ENCODE measurements at places on chromosomes 13 and 19.

GRCh38 chr19:16899566-16900075, 10.8 kb downstream of the F2RL3 start:
- DNase-seq = no peak

GRCh38 chr13:37681281-37682032, 82.9 kb upstream of the POSTN start:
- DNase-seq = no peak

DNA sequence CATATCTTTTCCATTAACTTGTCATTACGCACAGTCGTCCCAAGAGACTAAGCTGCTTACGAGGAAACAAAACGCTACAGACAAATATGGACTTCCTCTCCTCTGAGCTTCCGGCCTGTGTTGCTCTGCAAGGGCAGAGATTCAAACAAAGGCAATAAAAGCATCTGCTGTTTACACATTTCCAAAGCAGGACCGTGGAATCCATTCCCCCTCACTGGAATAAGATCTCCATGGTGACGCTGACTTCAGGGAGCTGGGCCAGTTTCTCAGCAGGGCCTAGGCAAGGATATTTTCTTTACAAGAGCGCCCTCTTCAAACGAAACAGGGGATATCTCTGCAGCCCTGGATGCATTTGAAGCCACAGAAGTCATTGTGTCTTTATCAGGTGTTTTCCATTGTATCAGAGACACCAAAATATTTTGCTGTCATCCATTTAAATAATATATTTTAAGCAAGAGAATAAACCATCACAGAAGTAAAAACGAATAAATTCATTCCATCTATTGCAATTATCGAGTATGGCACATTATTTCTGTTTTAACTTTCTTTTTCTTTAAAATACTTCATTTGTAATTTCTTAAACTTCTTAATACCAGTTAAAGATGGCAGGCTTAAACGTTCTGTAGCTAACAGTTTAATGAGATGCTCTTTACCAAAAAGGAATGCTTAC, 177.5 kb downstream of the DCLK1 start:
- DNase-seq = peak; percentile 88

DNA sequence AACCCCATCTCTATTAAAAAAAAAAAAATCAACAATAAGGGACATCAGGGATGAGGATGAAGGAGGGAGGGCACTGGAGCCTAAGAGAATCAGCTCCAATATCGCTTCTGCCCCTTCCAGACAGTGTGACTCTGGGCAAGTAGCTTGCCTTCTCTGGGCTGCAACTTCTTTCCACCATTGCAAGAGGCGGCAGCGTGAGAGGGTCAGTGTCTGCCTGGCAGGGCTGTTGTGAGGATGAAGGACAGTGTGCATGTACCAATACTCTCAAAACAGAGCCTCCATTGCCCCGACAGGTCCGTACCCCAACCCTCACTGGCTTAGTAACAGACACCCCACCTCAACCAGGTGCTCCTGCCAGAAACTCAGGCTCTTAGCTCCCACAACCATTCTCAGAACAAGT, 15.3 kb upstream of the LENG8 start:
- no peak for DNase-seq

DNA sequence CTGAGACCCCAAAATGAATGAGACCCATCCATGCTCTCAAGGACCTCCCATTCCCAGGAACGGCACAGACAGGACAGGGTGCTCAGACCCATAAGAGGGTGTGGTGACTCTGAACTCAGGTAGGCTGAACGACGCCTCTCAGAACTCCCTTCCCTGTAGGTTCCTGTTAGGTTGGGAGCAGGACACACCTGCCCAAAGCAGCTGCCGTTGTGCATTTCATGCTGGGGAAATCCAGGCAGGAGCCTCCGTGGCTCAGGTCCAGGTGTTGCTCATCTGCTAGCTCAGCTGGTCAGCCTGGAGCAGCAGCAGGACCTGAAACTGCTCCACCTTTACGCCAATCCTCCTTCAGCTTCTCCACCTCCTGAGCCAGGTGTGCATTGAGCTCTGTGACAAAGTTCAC, 19.1 kb upstream of the TEX101 start:
- no peak for DNase-seq

GRCh38 chr13:25354377-25354776, 17.4 kb upstream of the ATP8A2 start:
- DNase-seq = no peak

- no peak for DNase-seq
Observed at GRCh38 chr13:79226250-79226649, 179.8 kb downstream of the RBM26 start.

DNA sequence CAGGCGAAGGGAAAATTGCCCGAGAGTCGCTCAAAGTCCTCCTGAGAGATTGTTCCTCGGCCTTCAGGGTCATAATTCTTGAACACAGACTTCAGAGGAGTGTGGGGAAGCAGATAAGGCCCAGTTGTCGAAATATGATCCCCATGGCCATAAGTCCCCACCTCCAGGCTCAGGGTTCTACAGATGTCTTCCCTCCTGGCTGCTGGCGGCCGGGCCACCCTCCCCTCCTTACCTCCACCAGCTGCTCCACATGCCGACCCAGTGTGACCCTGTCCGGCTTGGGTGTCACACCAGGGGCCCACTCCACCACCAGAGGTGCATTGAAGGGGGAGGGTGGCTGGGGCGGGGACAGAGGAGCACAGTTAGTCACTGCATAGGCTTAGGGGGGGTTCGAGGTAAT, 10.1 kb downstream of the FAM98C start:
- DNase-seq = no peak

DNA sequence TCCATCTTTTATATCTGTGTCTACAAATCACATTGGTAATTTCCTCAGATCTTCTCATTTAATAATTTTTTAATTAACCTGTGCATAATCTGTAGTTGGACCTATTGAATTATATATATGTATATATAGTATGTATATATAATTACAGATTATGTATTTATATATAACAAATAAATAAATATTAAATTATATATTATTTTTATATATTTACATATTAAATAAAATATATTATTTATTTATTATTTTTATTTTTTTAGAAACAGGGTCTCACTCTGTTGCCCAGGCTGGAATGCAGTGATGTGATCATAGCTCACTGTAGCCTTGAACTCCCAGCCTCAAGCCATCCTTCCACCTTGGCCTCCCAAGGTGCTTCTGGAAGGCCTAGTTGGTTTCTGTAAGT, 197.9 kb downstream of the FGF9 start:
- DNase-seq = no peak

GRCh38 chr13:109010912-109011311, 381.5 kb downstream of the MYO16 start:
- DNase-seq = no peak

GRCh38 chr13:99923877-99924582, 47.5 kb downstream of the ZIC5 start:
- DNase-seq = no peak

GRCh38 chr19:3140667-3141038, 4.8 kb downstream of the GNA15 start:
- no peak for DNase-seq

- no peak for DNase-seq
Observed at GRCh38 chr13:99955107-99955746, 16.3 kb downstream of the ZIC5 start.

DNA sequence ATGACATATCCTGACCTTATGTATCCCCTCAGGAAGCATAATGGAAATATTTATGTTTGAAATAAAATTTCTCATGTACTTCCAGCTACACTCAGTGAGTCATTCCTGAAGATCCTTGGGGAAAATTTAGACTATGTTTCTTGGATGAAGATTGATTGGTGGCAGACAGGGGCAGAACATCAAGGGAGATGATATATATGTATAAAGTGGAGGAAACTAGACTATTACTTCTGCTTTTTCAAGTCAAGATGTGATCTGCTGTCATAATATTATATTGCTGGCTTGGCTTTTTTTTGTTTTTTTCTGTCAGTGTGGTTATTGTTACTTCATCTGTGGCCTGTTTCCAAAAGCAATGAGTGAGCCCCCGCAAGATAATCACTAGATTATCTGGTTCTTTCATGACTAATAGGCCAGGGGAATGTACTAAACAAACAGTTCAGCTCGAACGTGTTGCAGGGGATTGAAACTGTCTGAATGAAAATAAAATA, 87.2 kb upstream of the TNFSF11 start:
- no peak for DNase-seq

DNA sequence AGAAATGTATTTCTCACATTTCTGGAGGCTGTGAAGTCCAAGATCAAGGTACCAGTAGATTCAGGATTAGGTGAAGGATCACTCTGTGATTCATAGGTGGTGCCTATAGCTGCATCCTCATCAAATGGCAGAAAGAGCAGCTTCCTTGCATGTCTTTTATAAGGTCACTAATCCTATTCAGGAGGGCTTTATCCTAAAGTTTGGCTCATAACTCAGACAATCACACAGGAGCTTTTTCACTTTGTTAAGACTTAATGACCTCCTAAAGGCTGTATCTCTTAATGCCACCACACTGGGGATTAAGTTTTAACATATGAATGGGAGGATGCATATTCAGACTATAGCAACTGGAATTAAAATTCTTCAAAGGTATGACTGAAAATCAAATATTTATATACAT, 861.1 kb downstream of the DACH1 start:
- DNase-seq = no peak

- no peak for DNase-seq
Observed at GRCh38 chr13:80599765-80600164, 258.8 kb upstream of the SPRY2 start.

DNA sequence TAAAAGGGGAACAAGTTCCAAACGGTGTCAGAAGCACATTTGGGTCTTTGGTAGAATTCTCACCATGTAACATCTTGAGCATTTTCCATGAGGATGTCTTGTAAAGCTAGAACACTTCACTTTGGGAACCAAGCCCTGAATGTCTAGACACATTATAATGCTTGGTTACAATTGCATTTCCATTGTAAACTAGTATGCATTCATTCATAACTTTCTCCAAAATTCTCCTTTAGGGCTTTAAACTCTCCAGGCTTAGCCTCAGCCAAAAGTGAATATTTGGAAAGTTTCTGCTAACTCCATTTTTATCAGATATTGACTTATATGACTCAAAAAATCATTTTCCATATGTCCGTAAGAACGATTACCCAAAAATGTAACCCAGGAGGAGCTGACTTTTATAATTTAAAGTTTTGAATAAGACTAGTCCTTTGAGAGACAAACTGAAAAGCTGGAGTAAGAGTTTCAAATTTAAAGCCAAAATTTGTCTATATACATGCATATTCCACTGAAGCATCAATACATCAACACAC, 1170.4 kb downstream of the EFNB2 start:
- DNase-seq = no peak

DNA sequence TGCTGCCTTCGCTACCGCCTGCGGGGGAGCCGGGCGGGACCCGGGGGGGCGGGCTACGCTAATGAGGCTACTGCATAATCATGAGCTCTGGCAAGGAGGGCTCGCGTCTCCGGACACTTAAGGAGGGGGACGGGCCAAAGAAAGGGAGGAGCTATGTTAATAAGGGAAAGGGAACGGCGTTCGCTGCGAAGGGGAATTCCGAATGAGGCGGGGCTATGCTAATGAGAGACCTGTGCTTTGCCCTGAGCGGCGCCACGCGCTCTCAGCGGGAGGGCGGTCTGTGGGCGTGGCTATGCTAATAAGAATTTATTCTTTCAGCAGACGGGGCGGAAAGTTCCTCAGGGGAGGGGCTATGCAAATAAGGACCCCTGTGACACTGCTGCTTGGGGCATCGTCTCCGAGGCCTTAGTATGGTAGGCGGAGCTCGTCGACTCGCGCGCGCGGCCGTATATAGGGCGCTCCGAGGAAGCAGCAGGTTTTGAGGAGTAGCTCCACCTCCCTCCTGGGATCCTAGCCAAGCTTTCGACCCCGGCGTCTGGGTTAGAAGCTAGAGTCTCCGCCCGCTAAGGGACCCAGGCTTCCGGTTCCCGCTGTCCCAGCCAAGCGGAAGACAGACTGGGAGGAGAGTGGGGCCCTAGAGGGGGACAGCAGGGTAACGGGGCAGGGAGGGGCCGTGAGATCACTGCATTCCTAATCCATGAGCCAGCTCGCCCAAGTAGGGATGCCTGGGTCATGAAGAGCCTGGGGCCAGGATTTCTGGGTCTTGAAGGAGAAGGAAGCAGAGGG, at the start of gene RRAS:
TSS of gene RRAS (minus strand) at position 31 of the 786 bp plus-strand sequence. CDS start 45 bp downstream, outside the sequence.
- peak; percentile 99 for DNase-seq

- no peak for DNase-seq
Observed at GRCh38 chr13:74070065-74070464, 64.1 kb downstream of the KLF12 start.

DNA sequence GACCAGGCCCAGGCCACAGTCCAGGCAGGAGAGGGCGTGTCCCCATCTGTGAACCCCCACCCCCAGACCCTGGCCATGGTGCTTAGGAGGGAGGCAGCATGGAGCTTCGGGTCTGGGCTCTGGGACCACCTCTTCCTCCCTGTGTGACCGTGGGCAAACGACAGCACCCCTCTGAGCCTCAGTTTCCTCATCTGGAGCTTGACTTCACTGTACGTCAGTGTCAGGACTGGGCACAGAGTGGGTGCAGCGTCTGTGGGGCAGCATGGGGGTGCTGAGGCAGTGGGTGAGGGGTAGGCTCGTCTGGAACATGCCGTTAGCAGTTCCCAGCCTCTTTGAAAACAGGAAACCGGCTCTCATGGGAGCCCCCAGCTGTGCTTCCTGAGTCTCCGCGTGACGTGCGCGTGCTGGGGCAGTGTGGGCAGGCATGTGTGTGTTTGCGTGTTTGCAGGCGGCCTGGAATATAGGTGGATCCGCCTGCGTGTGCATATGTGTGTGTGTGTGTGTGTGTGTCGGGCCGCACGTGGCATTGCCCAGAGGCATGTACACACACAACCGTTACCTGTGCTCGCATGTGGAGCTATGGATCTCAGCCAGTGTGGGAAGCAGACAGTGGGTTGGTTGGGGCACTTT, 15.8 kb downstream of the ARRDC2 start:
- DNase-seq = no peak

GRCh38 chr13:86729206-86729605, 930.0 kb upstream of the SLITRK6 start:
- DNase-seq = no peak

DNA sequence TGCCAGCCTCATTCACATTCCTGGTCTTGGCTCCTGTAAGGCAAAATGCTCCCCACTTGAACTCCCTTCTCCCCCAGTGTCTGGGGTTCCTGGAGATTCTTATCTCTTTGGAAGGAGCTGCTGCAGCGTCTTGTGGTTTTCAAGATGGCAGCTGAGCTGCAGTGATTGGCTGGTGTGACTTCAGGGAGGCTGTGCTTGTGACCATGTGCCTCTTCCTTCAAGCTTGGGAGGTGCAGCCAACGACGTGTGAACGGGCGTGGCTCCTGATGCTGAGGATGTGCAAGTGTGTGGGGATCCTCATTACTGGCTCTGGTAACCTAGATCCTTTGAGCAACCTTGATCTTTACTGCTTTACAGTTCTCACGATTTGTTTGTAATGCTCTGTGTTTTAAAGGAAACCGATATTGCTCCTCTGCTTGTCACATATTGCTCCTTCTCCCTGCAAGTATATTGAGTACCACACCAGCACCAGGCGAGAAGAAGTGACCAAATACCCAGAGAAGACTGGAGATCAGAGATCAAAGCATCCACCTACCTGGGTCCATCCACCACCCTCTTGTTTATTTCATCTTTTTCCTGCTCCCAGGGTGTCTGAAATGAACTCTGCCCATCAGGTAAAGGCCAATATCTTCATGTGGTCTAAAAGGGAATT, 208.5 kb downstream of the FGF9 start:
- no peak for DNase-seq
